ENCODE measurements at places on chromosomes 16 and 17. TPM values are rescaled to one million over a fixed set of nuclear protein-coding genes. Genes with fewer than 3 reads are reported as not detected.

The MFSD6L gene
- 0.98 TPM for total RNA-seq

The CEP95 gene
- 56.5 TPM for total RNA-seq

The CCL14 gene
- 54.1 TPM for total RNA-seq

The ETV4 gene
- total RNA-seq: 2.0 TPM

The CEP112 gene
- 27.2 TPM for total RNA-seq

The DLX4 gene
- 0.44 TPM for total RNA-seq

- no peak for DNase-seq
Measured at GRCh38 chr17:82846061-82846691, 6.4 kb upstream of the ZNF750 start.

GRCh38 chr17:81032641-81033480 is 2.1 kb upstream of the BAIAP2 start:
- no peak for DNase-seq

DNA sequence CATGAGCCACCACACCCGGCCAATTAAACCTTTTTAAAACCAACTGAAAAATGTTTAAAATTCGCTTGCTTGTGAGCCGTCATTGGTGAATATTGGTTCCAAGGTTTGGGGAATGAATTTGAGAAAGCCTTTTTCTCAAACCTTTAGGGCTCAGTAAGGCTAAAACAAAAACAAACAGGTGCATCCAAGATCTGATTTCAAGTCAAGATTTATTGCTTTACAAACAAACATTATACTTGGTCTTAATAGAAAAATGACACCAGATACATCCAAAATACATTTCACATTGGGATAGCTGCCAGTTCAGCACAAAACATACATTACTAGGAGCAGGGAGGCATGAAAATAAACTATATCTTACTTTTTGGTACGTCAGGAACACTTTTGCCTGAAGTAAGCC is 5.4 kb downstream of the C17orf58 start:
- no peak for DNase-seq

GRCh38 chr16:25587783-25588182 is 104.0 kb upstream of the HS3ST4 start:
- no peak for DNase-seq

GRCh38 chr17:77929180-77929564 is 29.3 kb upstream of the TNRC6C start:
- DNase-seq: no peak

GRCh38 chr16:88850531-88851199 is 6.1 kb downstream of the GALNS start:
- DNase-seq: no peak

DNA sequence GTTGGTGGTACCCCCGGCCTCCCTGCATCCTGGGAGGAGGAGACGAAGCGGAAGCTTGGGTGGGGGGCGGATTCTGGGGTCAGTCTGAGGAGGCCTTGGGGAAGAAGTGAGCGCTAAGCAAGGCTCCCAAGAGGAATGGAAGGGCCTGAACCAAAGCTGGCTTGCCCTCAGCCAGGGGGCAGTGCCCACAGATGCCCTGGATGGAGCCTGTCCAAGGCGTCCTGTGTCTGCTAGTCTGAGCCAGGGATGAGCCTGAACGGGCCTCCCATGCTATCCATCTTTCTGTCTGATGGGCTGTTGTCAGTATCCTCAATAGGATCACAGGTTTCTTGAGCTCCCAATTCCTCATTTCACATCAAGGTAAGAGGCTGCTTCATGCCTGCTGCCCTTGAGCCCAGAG is 122.3 kb upstream of the LHX1 start:
- DNase-seq: no peak

DNA sequence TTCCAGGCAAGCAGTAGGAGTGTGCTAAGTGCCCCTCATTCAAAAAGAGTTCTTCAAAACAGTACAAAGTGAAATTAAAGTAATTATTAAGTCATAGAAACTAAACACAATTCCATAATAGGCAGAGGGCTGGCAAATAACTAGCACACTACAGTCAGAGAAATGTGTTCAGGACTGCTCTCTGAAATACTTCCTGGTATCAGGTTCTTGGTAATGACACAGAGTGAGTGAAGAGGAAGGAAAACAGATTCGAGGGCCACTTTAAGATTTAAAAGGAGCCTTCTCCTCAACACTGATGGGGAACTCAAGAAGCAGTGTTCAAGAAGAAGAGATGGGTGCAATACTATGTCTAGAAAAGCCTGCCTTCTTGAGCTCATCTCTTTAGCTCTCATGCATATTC is 139.2 kb downstream of the TOX3 start:
- no peak for DNase-seq

- DNase-seq: no peak
Measured at GRCh38 chr17:49748223-49748622, 15.7 kb downstream of the FAM117A start.

- DNase-seq: no peak
Measured at GRCh38 chr17:56599088-56599487, 5.6 kb downstream of the NOG start.

DNA sequence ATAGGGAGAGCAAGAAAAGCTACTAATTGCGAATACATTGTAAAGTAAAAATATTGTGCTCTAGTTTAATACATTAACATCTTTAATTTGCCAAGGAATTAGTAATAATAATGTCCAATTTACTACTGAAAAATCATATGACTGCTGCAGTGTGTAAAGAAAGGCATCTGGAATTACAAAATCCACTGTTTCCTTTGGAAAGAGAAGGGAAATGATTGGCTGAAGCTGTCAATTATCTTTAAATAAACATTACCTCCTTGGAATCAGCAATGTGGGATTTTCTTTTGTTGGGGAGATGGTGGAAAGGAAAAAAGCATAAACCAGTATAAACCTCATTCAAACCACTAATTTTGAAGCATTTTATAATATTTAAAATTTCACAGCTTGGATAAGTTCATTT is 276.0 kb downstream of the MAP2K6 start:
- DNase-seq: no peak

DNA sequence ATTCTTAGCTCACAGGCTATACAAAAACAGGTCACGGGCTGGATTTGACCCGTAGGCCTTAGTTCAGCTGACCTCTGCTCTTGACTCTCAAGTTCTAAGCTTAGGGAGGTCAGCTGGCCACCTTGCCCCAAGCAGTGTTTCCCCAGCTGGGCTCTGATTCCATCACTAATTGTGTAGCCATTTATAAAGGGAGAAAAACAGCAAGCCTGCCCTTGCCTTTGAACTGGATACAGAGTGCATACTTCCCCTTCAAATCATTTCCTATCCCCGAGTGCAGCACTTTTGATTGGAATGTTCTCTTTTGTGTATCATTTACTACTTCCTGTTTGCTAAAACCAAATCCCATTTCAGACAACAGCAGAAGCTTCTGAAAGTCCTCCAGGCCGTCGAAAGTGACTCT is 153.6 kb downstream of the KATNIP start:
- DNase-seq: no peak

DNA sequence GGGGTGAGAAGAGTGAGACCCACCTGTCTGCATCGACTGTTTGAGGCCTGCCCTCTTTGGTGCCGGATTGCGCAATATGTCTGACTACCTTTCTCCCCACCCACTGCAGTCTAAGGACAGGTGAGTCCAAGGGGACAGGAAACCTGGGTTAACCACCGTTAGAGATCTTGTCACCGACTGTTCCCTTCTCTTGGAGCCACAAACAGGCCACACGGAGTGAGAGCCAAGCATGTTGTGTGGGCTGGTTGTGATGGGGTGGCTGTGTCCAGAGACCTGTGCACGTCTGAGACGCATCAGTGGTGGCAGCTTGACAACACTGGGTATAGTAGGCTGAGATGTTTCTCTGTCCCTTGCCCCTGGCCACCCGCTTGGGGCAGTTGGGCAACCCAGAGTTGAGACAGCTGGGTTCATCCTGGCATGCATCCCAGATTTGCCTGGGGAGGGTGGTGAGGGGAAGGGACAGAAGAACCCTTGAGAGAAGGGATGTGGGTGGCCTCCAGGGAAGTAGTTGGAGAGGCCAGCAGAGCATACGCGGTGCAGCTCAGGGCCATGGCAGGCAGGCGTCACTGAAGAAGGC is 21.4 kb downstream of the MPRIP start:
- DNase-seq: peak; percentile 67

DNA sequence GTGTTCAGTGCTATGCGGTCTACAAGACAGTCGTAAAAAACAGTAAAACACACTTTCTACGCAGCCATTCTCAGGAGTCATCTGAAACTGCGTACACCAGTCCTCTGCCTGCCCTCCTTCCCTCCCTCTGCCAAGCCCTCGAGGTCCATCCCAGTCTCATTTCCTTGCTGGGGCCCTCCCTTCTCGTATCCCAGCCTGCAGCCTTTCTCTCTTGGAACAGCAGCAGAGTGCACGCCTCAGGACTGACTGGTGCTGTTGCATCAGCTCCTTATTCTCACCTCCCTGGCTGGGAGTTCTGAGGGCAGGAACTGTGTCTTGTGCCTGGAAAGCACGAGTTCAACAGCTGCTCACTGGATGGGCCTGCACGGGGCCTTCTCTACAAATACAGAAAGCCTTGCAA is 12.5 kb downstream of the FAHD1 start:
- no peak for DNase-seq

- DNase-seq: no peak
Measured at GRCh38 chr17:45414990-45415881, 17.4 kb downstream of the ARHGAP27 start.

Measured in breast epithelium (tissue), 4 donors.